Stimulated activated CD4-positive, alpha-beta T cell treated with anti-CD3 and anti-CD28 coated beads, TNF-alpha, amount 100 ng/mL, for 4 hours (primary cell): ENCODE measurements at places on chromosomes 12 and 14.

- no peak for DNase-seq
Observed at GRCh38 chr12:6092784-6093722, 31.4 kb downstream of the VWF start.

DNA sequence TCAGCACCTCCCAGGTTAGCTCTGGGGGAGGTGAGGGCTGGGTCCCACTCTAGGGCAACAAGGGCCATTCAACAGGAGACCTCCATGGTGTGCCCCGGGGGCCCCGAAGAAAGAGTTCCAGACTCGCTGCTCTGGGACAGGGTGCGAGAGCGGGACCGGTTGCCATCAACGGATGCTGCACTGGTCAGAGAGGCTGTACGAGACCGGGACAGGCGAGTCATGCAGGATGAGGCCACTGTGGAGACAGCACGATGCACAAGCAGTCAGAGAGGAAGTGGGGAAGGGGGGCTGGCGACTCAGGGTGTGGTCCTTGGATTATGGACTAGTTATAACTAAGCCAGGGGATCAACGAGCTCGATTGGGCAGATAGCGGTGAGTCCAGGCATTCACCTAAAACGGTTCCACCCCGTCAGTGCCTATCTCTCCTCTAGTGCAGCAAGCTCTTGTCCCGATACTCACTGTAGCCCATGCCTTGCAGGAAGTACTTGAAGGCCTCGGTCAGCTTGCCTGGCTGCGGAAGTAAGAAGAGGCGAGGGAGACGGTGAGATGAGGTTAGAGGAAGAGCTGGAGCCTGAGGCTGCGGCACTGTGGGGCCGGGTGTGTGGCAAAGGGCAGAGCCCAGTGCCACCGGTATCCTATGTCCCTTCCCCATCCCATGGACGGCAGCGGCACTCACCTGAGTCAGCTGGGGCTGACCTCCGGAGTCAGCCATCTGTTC is 7.2 kb downstream of the NDRG2 start:
- DNase-seq = no peak

DNA sequence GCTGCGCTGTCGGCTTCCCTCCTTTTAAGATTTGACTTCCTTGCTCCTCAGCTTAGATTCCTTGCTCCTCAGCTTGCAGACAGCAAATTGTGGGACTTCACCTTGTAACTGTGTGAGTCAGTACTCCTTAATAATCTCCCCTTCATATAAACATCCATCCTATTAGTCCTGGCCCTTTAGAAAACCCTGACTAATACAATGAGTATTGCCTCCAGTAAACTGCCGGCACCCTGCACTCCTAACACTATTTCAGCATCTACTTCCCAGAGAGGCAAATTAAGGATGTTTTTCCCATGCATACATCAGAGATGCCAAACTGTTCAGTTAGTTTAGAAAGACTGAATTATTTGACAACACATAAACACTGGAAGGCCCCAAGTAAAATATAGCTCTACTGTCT is 611.3 kb upstream of the TMEM132C start:
- DNase-seq = no peak

DNA sequence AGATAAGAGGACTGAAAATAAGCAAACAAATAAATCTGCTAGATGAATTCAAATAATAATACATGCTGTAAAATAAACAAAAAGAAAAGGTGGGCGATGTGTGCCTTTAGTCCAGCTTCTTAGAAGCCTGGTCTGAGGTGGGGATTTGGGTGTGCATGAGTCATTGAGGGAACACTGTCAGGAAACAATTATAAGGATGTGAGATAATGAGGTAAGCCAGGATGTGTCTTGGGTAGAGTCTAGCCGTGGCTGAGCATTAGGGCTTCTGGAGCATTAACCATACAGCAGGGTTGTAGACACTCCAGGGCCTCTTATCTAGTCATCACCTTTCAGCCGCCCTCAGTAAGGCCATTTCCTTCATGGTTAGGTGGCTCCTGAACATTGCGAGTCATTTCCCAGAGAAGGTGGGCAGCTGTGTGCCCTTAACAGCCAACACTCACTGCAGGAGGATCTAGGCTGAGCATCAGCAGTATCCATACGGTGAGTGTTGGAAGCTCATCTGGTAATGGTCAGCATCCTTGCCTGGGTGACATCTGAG is 405.6 kb downstream of the GLT1D1 start:
- no peak for DNase-seq

DNA sequence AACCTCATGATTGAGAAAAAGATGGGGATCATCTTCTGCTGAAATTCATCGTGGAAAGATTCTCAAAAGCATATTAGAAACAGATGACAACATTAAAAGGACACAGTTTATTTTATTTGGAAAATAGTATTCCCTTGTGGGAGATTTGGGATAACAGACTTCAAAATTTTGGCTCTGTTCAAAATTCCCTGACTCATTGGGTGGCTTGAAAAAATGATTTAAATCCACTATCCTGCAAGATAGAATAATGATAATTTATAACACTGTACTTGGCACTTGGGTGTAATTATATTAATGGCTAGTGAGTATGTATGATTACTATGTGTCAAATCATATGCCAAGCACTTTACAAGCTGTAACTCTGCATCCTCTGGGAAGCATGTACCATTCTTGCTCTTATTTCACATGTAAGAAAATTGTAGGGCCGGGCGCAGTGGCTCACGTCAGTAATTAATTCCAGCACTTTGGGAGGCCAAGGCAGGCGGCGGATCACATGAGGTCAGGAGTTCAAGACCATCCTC is 128.8 kb downstream of the LMNTD1 start:
- no peak for DNase-seq

DNA sequence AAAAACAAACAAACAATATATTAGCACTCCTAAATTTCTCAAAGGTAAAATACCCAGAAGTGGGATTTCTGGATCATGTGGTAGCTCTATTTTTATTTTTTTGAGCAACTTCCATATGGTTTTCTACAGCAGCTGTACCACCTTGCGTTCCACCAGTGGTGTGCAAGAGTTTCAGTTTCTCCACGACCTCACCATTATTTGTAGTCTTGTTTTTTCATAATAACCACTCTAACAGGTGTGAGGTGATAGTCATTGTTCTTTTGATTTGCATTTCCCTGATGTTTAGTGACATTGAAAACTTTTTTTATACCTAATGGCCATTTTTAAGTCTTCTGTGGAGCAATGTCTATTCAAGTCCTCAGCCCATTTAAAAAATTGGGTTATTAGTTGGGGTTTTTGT is 127.3 kb upstream of the SLC38A2 start:
- DNase-seq = no peak

- no peak for DNase-seq
Observed at GRCh38 chr14:70180718-70181117, 8.0 kb downstream of the SLC8A3 start.

DNA sequence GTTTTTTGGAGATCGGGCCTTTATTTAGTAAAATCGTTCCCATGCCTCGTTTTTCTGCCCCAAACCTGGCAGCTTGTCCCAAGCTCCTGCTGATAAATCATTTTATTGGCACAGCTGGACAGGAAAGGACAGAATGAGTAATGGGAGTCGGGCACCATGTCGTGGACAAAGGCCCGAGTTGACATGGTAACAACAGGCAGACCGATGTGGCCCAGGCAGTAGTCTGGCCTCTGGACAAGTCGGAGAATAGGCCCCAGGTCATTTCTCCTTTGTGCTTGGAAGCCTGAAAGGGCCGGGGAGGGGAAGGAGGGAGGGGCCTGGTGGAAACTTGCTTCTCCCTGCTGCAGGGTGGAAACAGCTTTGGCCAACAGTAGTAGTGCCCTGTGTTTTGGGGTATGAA is 234.9 kb downstream of the SUDS3 start:
- DNase-seq = no peak

DNA sequence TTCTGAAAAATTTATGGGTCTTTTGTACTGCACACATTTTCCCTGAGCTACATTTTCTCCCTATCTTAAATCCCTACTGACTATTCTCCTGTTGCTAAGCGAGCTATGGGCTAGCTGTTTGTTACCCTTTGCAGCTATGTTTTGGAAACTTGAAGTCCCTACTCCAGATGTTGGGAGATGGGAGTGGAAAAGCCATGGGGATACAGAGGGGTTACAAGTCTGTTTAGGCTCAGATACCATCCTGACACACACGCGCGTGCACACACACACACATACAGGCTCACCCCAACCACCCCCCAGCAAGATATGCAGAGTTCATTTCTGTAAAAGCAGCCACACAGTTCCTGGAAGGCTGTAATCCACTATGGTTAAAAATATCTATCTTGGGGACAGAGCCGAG is 15.8 kb downstream of the ATP5MC2 start:
- no peak for DNase-seq

DNA sequence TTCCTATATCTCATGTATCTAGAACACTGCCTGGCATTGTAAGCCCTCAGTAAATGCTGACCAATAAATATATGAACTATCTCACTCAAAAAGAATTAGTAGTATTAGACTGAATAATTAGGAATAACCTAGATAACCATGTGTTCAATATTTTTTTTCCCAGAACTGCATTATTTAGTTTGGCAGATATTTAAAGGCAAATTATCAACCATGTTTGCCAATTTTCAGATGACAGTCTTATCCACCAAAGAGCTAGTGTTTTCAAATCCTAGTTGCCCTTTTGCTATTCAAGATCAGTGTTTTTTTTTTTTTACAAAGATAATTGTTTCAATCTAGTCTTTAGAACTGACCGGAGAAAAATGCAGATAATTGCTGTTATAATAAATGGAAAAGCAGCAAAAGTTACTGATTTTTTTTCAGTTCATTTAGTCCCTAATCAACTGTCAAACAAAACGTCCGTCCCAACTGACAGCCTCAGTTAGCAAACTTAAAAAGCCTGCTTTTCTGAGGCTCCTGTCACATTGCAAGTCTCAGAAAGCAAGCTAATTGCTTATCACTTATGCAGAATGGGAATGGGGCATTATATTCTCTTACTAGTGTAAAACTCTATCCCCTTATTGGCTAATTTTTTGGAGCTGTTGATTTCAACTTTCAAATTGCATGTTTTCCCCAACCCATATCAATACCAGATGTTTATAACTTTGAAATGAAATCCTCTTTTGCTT is 203.2 kb downstream of the PAWR start:
- DNase-seq = no peak

DNA sequence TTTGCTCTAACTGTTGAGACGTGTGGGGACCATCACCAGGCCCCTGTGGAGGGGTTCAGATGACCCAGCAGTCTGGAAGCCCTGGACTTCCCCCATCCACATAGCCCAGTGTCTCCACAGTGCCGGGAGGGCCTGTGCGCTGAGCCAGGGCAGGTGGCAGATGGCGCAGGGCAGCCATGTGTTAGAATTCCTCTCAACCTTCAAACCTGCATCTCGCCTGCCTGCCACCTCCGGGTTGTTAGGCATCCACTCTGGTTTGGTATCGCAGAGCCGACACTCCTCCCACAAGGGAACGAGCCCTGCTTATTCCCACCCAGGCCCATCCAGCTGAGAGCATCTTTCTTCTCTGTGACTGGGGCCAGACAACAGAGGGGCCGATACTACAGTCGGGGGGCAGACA is 84.5 kb downstream of the ADGRD1 start:
- no peak for DNase-seq

DNA sequence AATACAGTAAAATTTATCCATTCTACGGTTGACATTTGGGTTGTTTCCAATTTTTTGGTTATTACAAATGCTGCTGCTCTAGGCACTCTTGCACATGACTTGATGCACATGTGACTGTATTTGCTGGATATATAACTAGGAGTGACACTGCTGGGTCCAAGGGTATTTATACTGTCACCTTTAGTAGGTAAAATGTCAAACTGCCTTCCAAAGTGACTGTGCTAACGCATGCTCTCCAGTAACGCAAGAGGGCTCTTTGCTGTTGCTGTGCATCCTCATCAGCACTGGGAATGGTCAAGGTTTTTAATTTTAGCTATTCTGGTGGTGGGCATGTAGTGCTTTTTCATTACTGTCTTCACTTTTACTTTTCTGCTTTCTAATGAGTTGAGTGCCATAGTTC is 62.3 kb downstream of the ACADS start:
- no peak for DNase-seq

GRCh38 chr12:26318661-26319068 is 123.3 kb downstream of the SSPN start:
- DNase-seq = no peak

- DNase-seq = no peak
Observed at GRCh38 chr14:94332587-94332986, 9.5 kb upstream of the SERPINA6 start.

- DNase-seq = no peak
Observed at GRCh38 chr12:131733874-131734273, 23.0 kb downstream of the SFSWAP start.

DNA sequence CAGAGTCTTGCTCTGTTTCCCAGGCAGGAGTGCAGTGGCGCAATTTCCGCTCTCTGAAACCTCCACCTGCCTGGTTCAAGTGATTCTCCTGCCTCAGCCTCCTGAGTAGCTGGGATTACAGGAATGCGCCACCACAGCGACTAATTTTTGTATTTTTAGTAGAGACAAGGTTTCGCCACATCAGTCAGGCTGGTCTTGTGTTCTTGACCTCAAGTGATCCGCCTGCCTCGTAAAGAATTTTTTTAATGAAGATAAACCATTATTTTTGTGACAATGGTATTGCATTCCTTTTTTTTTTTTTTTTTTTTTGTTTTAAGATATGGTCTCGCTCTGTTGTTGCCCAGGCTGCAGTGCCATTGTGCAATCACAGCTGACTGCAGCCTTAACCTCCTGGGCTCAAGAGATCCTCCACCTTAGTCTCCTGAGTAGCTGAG is 25.8 kb downstream of the ACVR1B start:
- DNase-seq = no peak
